ENCODE measurements at places on chromosomes 5 and 9.

GRCh38 chr9:99971410-99971809 lies 65.0 kb downstream of the STX17 start:
- DNase-seq: no peak

GRCh38 chr9:109969573-109970237 lies 189.7 kb downstream of the PALM2AKAP2 start:
- DNase-seq: no peak

DNA sequence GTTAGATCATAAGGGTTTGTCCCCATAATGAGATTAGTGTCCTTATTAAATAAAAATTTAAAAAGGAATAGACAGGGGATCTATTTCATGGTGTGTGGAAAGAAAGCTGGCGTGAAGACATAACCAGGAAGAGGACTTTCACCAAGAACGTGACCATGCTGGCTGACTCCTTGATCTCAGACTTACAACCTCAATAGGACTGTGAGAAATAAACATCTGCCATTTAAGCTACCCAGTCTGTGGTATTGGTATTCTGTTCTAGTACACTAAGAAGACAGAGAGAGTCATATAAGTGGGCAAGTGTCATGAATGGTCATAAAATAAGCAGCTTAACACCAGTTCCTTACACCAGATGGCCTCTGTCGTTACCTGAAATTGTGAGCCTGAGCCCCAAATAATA lies 259.4 kb upstream of the CCNG1 start:
- no peak for DNase-seq

- no peak for DNase-seq
These were observed 308.1 kb downstream of the LRRC70 start for GRCh38 chr5:62886603-62887315.

GRCh38 chr5:161803-162110 lies 29.5 kb upstream of the LRRC14B start:
- no peak for DNase-seq

GRCh38 chr5:154368041-154368800 lies 77.6 kb upstream of the SAP30L start:
- no peak for DNase-seq

DNA sequence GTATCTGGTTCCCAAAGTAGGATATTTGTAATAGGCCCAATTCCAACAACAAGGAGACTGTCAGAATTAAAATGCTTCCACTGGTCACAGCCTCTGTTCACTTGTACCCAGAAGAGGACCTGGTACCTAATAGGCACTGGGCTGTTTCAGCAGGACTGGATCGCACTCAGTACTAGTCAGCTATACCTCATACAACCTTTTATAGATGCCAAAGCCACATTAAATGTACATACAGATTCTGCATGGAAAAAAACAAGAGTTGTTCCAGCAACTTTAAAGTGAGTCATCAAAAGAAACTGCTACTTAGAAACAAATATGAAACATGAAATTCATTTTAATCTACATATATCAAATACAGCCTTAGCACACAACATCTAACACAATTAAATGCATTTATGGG lies 87.5 kb downstream of the GPR21 start:
- no peak for DNase-seq

- no peak for DNase-seq
These were observed 158.9 kb upstream of the FREM1 start for GRCh38 chr9:15069106-15069505.

DNA sequence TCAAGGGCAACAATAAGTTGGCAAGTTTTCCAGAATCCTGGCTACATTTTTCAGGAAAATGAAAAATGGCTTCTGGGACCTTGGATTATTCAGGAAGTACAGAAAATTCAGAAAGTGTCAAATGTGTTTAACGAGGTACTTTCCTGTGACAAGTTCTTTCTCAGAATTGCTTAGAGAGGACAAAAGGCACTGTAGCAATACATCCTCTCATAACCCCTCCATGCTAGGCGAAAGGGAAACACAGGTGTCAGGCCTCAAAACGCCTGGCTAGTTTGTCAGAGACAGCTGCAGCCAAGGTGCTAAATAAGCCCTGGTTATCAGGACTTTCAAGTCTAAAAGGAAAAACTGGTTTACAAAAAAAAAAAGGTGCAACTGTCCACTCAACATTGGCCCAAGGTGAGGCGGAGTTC lies 115.2 kb downstream of the GNAQ start:
- DNase-seq: no peak

- DNase-seq: no peak
These were observed 41.1 kb downstream of the ACTBL2 start for GRCh38 chr5:57441557-57441956.

GRCh38 chr5:3210531-3210930 lies 385.1 kb upstream of the IRX1 start:
- DNase-seq: no peak

GRCh38 chr5:14909369-14909768 lies 37.8 kb upstream of the ANKH start:
- DNase-seq: no peak

- DNase-seq: no peak
These were observed 56.7 kb downstream of the CDH6 start for GRCh38 chr5:31250201-31250600.

- no peak for DNase-seq
These were observed 177.4 kb downstream of the FER start for GRCh38 chr5:108925073-108925472.

DNA sequence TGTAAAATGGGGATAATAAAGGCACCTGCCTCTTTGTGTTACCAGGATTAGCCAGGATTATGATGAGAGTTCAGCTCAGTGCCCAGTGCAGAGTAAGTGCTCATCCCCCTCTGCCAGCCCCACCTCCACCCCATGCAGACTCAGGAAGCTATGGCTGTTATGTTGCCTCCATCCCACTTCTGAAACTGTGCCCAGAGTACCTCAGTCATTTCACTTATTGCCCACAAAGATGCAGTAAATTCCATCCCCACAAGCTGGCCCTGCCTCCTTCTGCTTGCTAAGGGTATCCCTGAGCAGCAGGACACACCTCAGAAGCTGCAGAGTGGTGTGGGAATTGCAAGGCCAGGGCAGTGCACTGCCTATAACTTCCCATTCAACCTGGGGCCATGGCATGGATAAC lies 415.1 kb downstream of the SPOCK1 start:
- no peak for DNase-seq

DNA sequence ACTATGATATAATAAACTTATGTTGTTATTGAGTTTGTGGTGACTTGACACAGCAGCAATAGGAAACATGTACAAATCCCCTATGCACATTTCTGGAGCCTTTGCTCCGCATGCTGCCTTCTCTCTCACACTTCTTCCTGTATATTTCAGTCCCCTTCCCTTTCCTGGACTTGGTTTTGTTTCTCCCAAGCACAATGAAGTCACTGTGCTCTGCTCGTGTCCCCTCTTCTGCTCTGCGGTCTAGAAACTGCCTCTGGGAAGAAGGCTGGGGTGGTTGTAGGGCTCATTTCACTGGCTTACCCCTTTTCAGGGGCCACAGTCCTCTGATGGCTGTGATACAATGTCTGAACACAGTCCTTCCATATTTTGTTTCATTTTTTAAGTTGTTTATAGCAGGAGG lies 15.7 kb upstream of the FGD3 start:
- DNase-seq: no peak

DNA sequence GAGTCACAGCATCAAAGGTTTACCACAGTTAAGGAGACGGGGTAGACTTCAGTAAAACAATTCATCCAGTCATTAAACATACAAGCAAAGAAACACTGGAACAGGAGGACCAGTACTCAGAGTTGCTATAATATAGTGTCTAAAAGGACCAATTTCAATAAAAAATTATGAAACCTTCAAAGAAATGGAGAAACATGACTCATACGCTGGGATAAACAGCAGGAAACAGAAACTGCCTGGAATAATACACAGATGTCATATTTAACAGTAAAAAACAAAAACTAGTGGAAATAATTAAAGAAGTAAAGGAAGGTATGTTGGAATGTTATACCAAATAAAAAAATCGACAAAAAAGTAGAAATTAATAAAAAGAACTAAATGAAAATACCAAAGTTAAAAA lies 1075.9 kb downstream of the NR2F1-AS1 start:
- DNase-seq: no peak

- no peak for DNase-seq
These were observed 203.3 kb upstream of the DMRT1 start for GRCh38 chr9:638152-638551.

- no peak for DNase-seq
These were observed 4.2 kb downstream of the CCNI2 start for GRCh38 chr5:132751444-132751843.

GRCh38 chr9:106615118-106615889 lies 247.7 kb upstream of the ZNF462 start:
- no peak for DNase-seq

- DNase-seq: no peak
These were observed 47.9 kb downstream of the STOM start for GRCh38 chr9:121322037-121322736.

- no peak for DNase-seq
These were observed 261.3 kb downstream of the TMEM167A start for GRCh38 chr5:82815871-82816270.

GRCh38 chr5:73722231-73722630 lies 96.2 kb downstream of the ARHGEF28 start:
- DNase-seq: no peak

GRCh38 chr5:135054546-135054945 lies 20.5 kb upstream of the PITX1 start:
- DNase-seq: no peak

GRCh38 chr9:17135295-17136160 lies 688 bp downstream of the CNTLN start:
- no peak for DNase-seq

DNA sequence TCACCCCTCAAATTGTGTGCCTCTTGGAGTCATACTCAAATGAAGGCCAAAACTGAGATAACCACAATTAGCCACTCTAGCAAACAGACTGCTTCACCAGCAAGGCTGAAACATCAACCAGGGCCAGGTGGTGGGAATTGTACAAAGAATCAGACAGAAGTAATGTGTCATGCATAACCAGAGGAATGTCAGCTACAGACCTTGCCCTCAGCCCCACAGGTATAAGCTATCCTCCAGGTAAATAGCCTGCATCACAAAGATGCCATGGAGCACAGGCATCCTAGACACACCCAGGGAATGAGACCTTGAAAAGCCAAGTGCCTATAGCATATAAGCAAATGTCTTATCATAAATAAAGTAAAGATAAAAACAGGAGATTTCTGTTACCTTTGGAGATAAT lies 242.7 kb downstream of the CETN3 start:
- DNase-seq: no peak

- no peak for DNase-seq
These were observed 186.7 kb upstream of the TLX3 start for GRCh38 chr5:171122372-171122771.

- no peak for DNase-seq
These were observed 275.2 kb upstream of the IRX1 start for GRCh38 chr5:3320317-3320875.

- DNase-seq: no peak
These were observed 459.1 kb downstream of the SPOCK1 start for GRCh38 chr5:137040024-137040423.

DNA sequence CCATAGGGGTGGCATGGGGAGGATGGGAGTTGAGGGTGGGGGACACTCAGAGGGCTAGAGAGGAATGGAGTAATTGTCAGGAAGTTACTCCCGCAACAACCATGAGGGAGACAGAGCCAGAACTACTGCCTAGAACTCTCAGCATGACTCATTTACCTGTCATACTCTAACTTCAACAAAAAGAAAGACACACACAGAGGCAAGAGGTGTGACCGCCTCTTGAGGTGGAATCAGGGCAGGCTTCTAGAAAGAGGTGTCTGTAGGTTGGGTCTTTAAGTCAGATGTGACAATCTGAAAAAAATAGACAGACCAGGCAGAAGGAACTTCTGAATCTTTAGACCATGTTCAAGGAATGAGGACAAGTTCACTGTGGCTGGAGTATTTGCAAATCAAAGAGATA lies 73.4 kb downstream of the GABBR2 start:
- DNase-seq: no peak

- no peak for DNase-seq
These were observed 46.1 kb upstream of the ANKH start for GRCh38 chr5:14917719-14918118.

- no peak for DNase-seq
These were observed 226.4 kb downstream of the PCSK5 start for GRCh38 chr9:76116913-76117312.

DNA sequence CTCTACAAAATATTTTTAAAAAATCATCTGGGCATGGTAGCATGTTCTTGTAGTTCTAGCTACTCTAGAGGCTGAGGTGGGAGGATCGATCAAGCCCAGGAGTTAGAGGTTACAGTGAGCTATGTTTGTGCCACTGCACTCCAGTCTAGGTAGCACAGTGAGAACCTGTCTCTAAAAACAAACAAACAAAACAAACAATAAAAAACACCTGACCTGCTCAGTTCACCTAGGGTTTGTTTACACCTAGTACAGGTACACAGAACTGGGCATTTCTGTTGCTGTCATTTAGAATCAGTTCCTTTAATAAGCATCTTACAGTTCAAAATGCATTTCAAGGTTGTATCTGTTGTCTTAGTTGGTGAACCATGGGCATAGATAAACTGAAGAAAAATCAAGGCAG lies 95.3 kb downstream of the MEGF10 start:
- DNase-seq: no peak

DNA sequence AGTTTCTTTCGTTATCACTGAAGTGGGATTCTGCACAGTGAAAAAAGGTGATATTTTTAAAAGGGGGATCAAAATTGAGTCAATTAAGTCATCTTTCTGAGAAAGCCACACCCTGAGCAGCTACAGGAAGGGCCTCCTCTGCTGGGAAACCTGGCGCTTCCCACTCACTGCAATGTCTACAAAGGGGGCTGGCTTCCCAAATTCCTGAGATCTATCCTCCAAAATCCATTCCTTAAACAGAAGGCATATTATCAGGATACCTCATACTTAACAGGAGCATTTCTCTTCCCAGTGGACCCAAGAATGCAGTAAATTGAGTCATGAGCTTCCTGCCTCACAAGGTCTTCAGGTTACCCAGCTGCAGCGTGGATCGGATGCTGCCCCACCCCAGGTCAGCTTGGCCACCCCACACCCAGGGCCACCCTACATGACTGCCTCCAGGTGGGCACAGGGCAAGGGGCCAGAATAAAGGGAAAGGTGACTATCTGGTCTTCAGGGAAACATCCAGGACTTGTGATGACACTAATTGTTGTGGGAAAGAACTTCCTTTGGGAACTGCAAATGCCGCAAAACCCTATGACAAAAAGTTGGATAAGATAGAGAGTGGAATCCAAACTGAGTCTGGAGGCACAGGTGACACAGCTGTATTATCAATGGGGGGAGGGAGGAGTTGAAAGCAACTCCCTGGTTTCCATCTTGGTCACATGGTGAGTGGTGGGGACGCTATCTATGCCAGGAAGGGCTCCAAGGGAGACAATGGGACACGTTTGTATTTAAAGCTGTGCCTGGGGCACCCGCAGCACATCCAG lies 42.3 kb downstream of the ROR2 start:
- no peak for DNase-seq

- no peak for DNase-seq
These were observed 18.0 kb downstream of the OTULINL start for GRCh38 chr5:14599476-14600127.

Data from D721Med (cell line).